ENCODE measurements at places on chromosomes 7 and 10.
A peak's percentile ranks its signal among the peaks of the same experiment; 100 is the strongest.

GRCh38 chr10:46544989-46545791 lies 11.3 kb downstream of the GPRIN2 start:
- DNase-seq: no peak
- H3K27ac ChIP-seq: no peak overlapping the region
- peaks cover 18% of the 10 kb centered on the region for H3K4me1 ChIP-seq
- H3K36me3 ChIP-seq: peaks cover 12% of the 10 kb centered on the region
- H3K4me3 ChIP-seq: no peak overlapping the region

DNA sequence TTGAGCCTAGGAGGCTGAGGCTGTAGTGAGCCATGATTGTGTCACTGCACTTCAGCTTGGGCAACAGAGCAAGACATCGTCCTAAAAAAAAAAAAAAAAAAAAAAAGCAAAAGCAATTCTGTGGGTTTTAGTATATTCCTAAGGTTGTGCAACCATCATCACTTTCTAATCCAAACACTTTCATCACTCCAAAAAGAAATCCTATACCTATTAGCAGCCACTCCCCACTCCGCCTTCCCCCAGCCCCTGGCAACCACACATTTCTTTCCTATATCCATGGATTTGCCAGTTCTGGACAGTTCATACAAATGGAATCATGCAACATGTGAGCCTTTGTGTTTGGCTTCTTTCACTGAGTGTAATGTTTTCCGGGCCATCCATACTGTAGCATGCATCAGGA lies 20.4 kb downstream of the ZAN start:
- no peaks in the 10 kb centered on the region for H3K36me3 ChIP-seq
- no peaks in the 10 kb centered on the region for H3K4me1 ChIP-seq
- no peak overlapping the region for H3K27ac ChIP-seq
- H3K27me3 ChIP-seq: peaks cover 8% of the 10 kb centered on the region
- H3K4me3 ChIP-seq: no peak overlapping the region
- DNase-seq: no peak

GRCh38 chr7:1474736-1475135 lies 15.5 kb upstream of the MICALL2 start:
- peaks cover 5% of the 10 kb centered on the region for H3K4me1 ChIP-seq
- no peaks in the 10 kb centered on the region for H3K27me3 ChIP-seq
- peaks cover 100% of the 10 kb centered on the region for H3K36me3 ChIP-seq
- no peak overlapping the region for H3K27ac ChIP-seq
- no peak for DNase-seq

DNA sequence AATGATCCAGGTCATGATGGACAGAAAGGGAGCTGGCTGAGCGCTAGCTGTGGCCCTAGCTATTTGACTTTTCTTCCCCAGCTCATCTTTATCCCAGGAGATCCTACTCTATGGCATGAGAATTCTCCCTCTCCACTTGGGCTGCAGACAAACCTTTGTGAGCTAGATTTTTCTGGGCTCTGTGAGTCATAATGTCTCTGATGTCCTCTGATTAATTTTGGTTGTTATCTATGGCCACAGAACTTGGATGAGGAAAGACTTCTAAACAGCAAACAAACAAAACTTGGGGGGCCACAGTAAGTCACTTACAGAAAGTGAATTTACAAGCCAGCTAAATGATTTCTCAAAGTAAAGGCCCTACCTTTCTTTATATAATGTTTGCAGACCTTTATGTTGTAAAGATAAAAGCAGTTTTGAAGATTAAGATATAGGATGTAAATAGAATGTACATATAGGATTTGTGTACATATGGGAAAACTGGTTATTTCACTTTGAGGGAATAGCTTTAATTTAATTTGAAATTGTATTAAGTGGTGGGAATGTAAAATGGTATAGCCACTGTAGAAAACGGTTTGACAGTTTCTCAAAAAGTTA lies 10.4 kb downstream of the ABLIM1 start:
- DNase-seq: no peak
- no peak overlapping the region for H3K4me3 ChIP-seq
- no peaks in the 10 kb centered on the region for H3K27me3 ChIP-seq
- no peaks in the 10 kb centered on the region for H3K36me3 ChIP-seq

DNA sequence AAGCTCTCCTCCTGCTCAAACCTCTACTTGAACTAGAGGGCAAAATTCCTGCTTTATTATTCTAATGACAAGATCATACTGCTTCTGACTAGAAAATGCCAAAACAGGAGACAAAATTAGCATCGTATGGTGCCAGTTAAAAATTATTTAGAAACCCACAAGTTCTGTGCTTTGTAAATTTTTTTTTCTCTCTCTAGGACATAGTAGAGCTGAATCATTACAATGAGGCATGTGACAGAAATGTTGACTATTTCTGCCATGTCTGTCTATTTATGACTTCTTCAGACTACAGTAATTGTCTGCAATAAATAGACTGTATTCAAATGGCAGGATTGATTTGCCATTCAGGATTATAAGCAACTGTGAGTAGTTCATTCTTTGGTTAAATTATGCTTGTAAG lies 335.8 kb downstream of the PRPF18 start:
- H3K27me3 ChIP-seq: no peaks in the 10 kb centered on the region
- DNase-seq: no peak
- peaks cover 3% of the 10 kb centered on the region for H3K4me1 ChIP-seq
- H3K27ac ChIP-seq: no peak overlapping the region
- H3K36me3 ChIP-seq: no peaks in the 10 kb centered on the region

GRCh38 chr10:89946106-89946505 lies 244.7 kb downstream of the KIF20B start:
- no peaks in the 10 kb centered on the region for H3K27me3 ChIP-seq
- H3K4me1 ChIP-seq: no peaks in the 10 kb centered on the region
- no peak for DNase-seq
- H3K27ac ChIP-seq: no peak overlapping the region
- H3K36me3 ChIP-seq: no peaks in the 10 kb centered on the region
- H3K4me3 ChIP-seq: no peak overlapping the region

- H3K27ac ChIP-seq: no peak overlapping the region
- H3K4me3 ChIP-seq: no peak overlapping the region
- H3K27me3 ChIP-seq: no peaks in the 10 kb centered on the region
- DNase-seq: peak; percentile 12
- H3K36me3 ChIP-seq: peaks cover 3% of the 10 kb centered on the region
Observed at GRCh38 chr10:6119962-6120361, 31.1 kb downstream of the RBM17 start.

- DNase-seq: no peak
- H3K27me3 ChIP-seq: no peaks in the 10 kb centered on the region
- no peak overlapping the region for H3K4me3 ChIP-seq
- no peaks in the 10 kb centered on the region for H3K36me3 ChIP-seq
- no peaks in the 10 kb centered on the region for H3K4me1 ChIP-seq
- no peak overlapping the region for H3K27ac ChIP-seq
Observed at GRCh38 chr10:58262766-58263165, 4.9 kb downstream of the IPMK start.
